ENCODE measurements at places on chromosomes 6 and 20. TPM values are rescaled to one million over a fixed set of nuclear protein-coding genes. Genes with fewer than 3 reads are reported as not detected.

GRCh38 chr6:6930223-6930880 is 177.4 kb upstream of the RREB1 start:
- DNase-seq = no peak

Gene SRMS
- total RNA-seq = not detected

Gene ABHD16B
- not detected for total RNA-seq

Gene FUT9
- not detected for total RNA-seq

DNA sequence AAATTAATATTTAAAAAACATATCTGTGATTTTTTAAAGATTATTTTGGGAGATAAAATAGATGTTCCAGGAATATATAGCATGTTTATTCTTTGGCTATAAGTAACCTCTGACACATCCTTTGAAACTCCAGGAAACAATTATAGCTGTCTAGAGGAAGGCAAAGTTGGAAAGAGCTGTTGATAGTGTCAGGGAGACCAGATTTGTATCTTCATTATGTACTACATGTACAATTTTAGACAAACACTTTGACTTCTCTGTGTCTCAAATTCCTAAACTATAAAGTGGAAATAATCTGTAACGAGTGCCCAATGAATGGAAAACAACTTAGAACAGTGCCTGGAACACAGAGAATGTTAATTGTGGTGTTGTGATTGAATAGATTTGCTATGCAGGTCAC is 25.6 kb upstream of the ADGRG6 start:
- DNase-seq = no peak

GRCh38 chr20:2806351-2806701 is 5.9 kb upstream of the CPXM1 start:
- no peak for DNase-seq

Gene ERVFRD-1
- not detected for total RNA-seq

Gene TAGAP
- not detected for total RNA-seq

DNA sequence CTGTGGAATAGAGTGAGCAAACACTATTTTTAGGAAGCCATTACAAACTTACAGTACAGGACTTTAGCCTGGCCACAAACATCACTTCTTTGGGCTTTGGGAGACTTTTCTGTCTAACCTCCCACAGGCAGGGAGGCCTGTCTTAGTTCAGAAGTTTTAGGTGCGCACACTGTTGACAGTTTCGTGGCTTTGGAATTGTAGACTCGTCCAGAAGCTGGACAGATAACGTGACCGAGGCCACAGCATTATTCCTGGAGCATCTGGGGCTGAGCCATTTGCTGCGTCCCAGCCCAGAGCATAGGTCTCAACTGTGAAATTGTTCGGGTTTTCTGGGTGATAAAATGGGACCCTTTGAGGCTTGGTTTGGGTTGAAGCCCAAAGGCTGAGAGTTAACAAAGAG is 53.8 kb downstream of the NDUFAF5 start:
- no peak for DNase-seq

DNA sequence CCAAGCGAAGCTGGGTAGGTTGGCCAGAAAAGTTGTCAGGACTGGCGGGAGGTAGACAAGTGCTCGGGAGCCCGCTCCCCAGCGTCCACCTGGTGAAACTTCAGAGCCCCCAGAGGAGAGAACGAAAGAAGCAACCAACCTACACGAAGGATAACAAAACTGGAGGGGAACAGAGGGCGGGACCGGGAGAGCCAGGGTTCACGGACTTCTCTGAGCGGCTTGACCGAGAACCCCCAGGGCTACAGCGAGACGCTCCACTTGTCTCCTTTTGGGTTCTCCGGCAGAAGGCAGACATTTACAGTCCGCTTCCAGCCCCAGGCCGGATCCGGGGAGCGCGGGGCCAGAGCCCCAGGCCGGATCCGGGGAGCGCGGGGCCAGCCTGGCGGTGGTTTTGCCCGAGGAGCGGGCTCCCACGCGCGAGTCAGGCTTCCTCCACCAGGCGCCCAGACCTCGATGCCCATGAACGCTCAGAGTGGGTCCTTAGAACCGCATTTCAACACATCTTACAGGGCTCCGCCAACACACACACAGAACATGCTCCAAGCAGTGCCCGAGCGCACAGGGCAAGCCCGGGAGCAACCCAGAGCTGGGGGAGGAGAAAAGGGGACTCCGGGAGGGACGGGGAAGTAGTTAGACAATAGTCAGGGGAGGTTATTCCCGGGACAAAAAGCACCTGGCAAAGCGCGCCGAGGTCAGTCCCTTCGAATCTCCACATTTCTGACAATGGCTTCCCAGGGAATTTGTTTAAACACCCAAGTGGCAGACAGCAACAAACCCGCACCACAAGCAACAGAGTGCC is 1.1 kb downstream of the PTPRK start:
- no peak for DNase-seq

Gene PRIM2
- total RNA-seq = 98.8 TPM

DNA sequence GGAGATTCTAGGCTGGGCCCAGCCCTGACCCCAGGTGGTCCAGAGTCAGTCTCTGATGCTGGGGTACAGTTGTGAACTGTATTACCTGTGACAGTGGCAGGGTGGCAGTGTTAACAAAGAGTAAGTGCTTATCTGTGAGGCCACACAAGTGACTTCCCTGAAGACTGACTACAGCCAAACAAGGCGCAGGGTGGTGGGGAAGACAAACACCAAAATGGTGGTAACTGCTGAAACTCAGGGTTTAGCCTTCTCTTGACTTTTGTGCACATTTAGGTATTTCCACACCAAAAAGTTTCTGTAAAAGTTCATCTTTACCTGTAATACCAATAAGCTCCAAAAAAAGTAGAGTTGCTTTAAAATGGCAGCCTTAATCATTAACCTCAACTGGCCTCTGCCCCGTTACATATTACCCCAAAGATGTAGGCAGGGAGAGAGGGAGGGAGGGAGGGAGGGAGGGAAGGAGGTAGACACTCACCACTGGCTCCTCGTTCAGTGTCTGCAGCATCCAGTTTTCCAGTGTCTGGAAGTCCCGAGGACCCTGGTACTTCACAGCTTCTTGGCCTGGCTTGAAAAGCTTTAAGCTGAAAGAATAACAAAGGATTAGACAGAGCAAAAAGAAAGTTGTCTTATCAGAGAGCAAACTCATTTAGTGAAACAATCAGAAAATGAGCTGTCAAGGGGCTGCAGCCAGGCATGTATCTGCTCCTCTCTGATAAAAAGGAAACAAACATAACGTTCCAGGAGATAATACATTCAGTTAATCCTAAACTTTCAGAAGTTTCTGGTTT is 11.3 kb downstream of the TXNDC5 start:
- DNase-seq = no peak

Gene NXT1
- total RNA-seq = 54.8 TPM

- no peak for DNase-seq
Measured at GRCh38 chr6:153563001-153563400, 431.9 kb upstream of the RGS17 start.

Data from G401 (cell line).